Frontal cortex (tissue), 4 donors: ENCODE measurements at places on chromosomes 6 and 20.

- no peak for DNase-seq
Observed at GRCh38 chr6:110495949-110496348, 19.5 kb upstream of the SLC22A16 start.

DNA sequence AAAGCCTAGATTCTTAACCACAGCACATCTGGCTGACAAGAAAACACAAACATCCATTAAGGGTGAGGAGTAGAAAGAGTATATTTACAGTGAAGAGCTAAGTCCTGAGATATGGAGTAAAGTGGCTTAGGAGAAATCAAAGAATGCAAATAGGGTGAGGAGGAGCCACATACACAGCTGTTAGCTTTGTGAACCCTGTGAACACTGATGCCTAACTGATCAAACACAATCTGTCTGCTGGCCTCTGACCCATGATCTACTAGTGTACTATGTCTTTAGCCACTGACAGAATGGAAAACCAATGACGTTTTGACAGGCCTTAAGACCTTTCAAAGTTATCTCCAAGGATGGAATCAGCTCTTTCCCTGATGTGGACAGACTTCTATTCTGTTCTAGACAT is 75.2 kb downstream of the ZHX3 start:
- no peak for DNase-seq

GRCh38 chr20:18615020-18615650 is 27.3 kb downstream of the DTD1 start:
- DNase-seq: peak; percentile 24

DNA sequence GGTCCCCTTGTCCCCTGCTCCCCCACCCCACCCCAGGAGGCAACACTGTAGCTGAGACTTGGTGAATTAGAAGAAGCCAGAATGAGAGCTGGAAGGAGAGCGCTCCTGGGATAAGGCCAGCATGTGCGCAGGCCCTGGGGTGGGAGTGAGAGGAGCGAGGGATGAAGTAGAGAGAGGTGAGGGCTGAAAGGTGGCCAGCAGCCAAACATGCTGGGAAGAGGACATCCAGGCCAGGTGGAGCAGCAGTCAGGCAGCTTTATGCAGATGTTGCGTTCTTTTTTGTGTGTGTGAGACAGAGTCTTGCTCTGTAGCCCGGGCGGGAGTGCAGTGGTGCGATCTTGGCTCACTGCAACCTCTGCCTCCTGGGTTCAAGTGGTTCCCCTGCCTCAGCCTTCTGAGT is 2.2 kb upstream of the BPIFB1 start:
- DNase-seq: no peak

DNA sequence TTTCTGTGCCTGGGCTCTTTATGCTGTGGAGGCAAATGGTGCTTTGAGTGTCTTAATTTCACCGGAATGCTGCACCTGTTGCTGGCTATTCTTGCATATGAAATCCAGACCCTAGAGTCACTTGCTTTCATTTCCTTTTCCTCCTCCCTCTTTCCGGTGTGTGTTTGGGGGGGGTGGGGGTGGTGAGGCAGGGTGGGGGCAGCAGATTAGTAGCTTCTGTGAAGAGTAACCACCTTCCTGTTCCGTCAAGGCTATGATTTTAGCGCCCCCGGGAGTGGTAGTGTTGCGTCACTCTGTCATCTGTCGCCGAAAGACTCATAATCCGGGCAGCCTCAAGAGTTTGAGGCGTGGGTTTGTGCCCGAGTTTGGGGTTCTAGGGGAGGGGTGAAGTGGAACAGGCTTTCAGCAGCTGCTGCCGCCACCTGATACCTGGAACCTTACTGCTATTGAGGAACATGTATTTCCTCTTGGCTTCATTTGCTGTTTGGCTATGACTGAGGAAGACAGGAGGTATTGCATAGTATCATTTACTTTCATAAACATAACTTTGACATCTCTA is 49.1 kb downstream of the UTRN start:
- no peak for DNase-seq

GRCh38 chr6:14074476-14075094 is 43.0 kb upstream of the CD83 start:
- no peak for DNase-seq

GRCh38 chr6:79544299-79544927 is 7.2 kb upstream of the LCA5 start:
- DNase-seq: no peak

DNA sequence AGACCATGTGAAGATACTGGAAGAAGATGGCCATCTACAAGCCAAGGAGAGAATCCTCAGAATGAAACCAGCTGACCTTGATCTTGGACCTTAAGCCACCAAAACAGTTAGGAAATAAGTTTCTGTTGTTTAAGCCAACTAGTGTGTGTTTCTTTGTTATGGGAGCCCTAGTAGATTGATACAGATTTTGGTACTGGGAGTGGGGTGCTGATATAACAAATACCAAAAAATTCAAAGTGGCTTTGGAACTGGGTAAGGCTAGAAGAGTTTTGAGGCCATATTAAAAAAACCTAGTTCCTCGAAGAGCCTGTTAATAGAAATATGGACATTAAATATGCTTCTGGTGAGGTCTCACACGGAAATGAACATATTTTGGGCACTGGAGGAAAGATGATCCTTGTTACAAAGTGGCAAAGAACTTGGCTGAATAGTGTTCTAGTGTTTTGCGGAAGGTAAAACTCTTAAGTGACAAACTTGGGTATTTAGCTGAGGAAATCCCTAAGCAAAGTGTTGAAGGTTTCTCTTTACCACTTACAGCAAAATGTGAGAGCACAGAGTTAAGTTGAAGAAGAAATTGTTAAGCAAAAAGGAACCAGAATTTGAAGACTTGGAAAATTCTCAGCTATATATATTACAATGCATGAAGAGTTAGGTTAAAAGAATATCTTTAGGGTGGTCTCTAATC is 55.1 kb upstream of the CD83 start:
- DNase-seq: no peak

DNA sequence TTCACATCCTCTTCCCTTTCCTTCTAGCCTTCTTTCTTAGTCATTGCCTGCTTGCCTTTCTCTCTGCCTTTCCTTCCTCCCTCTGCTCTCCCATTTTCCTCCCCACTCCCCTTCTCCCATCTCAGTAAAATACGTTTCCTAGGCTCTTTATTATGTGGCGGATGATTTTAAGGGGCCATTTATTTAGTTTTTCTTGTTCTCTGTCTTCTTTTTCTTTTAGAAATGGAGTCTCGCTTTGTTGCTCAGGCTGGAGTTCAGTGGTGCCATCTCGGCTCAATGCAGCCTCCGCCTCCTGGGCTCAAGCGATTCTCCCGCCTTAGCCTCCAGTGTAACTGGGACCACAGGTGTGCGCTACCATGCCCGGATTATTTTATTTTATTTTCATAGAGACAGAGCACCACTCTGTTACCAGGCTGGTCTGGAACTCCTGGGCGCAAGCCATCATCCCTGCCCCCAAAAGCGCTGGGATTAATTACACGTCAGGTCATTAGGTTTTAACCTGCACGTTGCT is 1.5 kb downstream of the MTHFD1L start:
- DNase-seq: no peak

DNA sequence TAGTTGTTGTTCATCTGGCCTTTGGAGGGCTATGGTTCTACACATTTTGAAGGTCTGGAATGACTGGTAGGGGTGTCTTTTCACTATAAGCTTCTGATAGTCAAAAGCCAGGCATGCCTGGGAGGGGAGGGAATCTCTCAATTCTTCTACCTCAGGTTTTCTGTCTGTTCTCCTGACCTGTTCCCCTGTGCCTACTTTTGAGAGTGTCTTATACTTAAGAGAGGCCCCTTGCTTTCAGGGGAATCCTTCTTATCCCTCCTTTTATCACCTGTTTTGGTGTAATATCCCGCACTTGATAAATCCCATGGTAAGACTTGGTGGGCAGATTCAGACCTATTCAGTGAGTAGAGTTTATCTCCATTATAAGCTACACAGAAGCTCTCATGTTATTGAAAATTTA is 10.4 kb upstream of the SLC13A3 start:
- DNase-seq: no peak

- DNase-seq: no peak
Observed at GRCh38 chr6:83872386-83873118, 13.1 kb downstream of the CYB5R4 start.

- DNase-seq: no peak
Observed at GRCh38 chr6:118086159-118086558, 179.1 kb downstream of the SLC35F1 start.

DNA sequence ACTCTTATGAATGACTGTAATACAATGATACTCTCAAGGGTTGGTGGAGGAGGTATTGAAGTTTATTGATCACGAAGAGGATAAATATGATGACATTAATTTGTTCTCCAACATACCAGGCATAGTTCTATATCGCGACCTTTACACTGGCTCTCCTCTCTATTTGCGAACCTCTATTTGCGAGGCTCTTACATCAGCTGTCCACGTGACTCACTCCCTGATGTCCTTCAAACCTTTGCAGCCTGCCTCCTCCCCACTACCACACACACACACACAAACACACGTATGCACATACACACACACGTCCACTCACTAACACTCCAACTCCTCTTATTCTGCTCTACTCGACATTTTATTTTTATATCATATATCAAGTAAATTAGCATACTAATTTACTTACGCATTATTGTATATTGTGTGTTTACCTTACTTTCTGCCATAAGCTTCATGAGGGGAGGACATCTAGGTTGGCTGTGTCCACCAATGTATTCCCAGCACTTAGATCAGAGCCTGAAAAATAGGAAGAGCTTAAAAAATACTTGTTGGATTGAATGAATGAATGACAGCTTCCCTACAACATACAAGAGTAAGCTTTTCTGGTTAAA is 53.3 kb upstream of the TNFRSF21 start:
- DNase-seq: no peak

GRCh38 chr6:111725446-111726112 is 119.9 kb upstream of the TRAF3IP2 start:
- DNase-seq: no peak

DNA sequence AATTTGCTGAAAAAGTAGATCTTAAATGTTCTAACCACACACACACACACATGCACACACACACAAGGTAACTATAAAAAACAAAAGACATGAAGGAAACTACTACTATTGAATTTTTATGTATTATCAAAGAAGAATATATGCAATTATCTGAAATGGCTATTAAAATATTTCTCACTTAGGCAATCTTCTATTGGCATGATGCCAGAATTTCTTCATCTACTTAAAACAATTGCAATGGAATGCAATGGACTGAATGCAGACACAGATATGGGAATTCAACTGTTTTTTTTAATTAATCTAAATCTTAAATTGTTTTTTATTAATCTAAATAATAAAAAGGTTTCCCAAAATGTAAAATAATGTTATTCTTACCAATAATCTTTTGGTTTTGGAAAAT is 152.6 kb upstream of the SMLR1 start:
- no peak for DNase-seq

GRCh38 chr20:8858181-8858787 is 210.6 kb upstream of the PLCB4 start:
- no peak for DNase-seq

GRCh38 chr6:68313911-68314310 is 321.2 kb upstream of the ADGRB3 start:
- no peak for DNase-seq

DNA sequence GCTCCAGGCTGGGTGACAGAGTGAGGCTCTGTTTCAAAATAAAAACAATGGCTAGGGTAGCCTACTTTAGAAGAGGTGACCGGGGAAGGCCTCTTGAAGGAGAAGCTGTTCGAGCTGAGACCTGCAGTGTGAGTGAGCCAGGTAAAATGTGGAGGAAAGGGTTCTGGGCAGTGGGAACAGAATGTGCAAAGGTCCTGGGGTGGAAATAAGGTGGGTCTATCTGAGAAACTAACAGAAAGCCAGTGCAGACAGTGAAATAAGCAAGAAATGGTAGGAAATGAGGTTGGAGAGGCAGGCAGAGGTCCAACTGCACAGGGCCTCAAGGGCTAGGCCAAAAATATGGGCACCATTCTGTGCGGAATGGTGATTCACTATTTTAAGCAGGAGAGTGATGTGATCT is 53.4 kb downstream of the BPIFB1 start:
- no peak for DNase-seq

DNA sequence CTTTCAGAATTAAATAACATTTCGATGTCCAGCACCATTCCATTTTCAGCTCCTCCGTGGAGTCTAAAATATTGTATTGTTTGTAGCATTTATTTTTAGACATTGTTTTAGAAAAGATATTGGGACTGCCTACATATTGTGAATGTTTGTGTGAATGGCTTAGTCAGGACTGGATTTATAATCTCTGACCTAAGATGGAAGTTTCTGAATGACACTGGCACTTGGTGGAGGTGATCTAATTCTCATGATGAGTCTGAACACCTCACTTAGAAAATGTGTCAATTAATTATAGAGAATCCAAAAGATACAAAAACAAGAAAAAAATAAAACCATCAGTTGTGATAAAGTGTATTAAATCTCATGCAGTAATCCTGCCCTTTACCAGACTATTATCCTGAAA is 60.8 kb upstream of the HBS1L start:
- no peak for DNase-seq

GRCh38 chr6:45253453-45253852 is 74.7 kb upstream of the RUNX2 start:
- DNase-seq: no peak

DNA sequence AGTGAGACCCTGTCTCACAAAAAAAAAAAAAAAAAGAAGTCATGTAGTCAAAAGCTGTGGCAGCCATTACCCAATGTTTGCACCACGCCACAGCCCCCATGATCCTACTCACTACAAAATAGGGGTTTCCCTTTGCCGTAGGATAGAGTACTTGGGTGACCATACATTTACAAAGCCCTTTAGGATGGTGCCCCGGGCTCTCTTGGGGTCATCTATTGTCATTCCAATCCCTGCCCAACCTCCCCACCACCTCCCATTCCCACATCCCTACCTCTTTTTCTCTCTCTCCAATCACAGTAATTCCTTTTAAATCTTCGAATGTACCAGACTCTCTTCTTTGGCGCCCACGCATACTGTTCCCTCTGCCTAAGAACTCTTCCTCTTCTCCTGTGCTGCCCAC is 74.6 kb downstream of the KIAA0319 start:
- no peak for DNase-seq

DNA sequence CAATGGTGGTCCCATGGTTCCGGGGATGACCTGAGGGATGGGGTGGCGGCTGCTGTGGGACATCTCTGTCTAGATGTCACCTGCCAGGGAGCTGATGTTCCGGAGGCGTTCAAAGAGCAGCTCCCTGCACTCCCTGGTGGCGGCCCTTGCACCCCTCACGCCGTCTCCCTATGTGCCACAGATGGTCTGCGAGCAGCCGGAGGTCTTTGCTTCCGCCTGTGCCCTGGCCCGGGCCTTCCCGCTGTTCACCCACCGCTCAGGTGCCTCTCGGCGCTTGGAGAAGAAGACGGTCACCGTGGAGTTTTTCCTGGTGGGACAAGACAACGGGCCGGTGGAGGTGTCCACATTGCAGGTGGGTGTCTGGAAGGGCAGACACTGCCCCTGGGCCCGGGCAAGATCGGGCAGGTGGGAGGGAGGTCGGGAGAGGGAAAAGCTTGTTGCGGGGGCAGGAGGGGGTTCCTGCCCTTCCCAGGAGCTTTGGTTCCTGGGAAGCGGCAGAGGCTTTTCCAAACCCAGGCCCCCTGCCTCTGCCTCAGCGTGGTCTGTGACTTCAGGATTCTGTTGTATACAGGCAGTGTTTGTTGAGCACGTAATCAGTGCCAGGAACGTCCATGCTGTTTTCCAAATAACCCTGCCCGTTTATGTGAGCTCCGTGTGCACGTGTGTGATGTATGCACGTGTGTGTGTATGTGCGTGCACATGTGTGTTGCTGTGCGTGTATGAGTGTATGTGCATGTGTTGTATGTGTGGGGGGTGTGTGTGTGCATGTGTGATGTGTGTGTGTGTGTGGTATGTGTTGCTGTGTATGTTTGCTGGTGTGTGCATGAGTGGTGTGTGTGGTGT is 1.9 kb downstream of the NPEPL1 start:
- no peak for DNase-seq
